Stimulated activated CD4-positive, alpha-beta T cell treated with anti-CD3 and anti-CD28 coated beads, Interleukin-1b, Interleukin-23, amount 100 ng/mL, for 24 hours (primary cell): ENCODE measurements at places on chromosomes 13 and 19.

- no peak for DNase-seq
Observed at GRCh38 chr13:29551214-29551613, 44.3 kb downstream of the SLC7A1 start.

- DNase-seq: no peak
Observed at GRCh38 chr19:2271234-2272103, 10.5 kb downstream of the PEAK3 start.

GRCh38 chr19:19475849-19476828 is 39.2 kb downstream of the TSSK6 start:
- DNase-seq: no peak

GRCh38 chr19:10422046-10422461 is 1.7 kb downstream of the PDE4A start:
- no peak for DNase-seq

DNA sequence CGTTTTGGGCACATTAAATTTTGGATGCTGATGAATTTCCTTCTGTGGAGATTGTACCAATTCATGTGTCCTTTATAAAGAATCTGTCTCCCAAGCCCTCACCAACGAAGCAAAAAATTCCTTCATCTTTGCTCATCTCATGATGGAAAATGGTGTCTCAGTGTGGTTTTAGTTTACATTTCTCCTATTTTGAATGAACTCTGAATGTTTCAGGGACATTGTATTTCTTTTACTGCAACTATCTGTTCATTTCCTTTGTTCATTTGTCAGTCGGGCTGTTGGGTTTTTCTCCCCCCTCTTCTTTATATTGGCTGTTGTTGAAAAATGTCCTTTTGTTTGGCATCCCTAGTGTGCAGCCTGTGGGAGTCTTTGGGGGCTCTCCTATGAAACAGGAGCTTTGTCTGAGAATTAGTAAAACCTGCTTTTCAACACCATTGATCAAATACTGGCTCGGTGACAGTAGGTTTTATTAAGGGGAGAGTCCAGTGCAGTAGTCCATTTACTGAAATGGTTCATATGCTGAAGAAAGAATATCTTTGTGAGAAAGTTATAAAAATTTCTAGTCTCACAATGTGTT is 91.3 kb upstream of the C1QTNF9B start:
- DNase-seq: no peak

GRCh38 chr19:58203814-58204475 is 21.1 kb downstream of the ZNF274 start:
- DNase-seq: no peak

GRCh38 chr19:18021121-18021755 is 13.3 kb downstream of the ARRDC2 start:
- DNase-seq: no peak

GRCh38 chr13:106052200-106052767 is 483.2 kb downstream of the EFNB2 start:
- no peak for DNase-seq

GRCh38 chr19:10533646-10534386 is 9.9 kb upstream of the ATG4D start:
- DNase-seq: no peak

DNA sequence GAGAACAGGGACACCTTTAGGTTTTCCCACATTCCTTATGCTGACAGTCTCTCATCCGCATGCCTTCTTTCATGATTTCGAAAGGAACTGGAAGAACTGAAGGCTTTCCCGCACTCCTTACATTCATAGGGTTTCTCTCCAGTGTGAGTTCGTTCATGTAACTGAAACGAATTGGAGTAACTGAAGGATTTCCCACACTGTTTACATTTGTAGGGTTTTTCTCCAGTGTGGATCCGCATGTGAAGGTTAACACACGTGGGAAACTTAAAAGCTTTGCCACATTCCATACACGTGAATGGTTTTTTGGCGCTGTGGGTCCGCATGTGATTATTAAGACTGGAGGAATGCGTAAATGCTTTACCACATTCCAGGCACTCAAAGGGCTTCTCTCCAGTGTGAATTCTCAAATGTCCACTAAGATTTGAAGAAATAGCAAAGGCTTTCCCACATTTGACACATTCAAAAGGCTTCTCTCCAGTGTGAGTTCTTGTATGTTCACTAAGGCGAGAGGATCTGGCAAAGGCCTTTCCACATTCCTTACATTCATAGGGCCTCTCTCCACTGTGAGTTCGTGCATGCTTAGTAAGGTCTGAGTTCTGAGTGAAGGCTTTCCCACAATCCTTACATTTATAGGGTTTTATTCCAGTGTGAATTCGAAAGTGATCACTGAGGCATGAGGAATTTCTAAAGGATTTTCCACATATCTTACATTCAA is 22.0 kb downstream of the ZNF266 start:
- no peak for DNase-seq

DNA sequence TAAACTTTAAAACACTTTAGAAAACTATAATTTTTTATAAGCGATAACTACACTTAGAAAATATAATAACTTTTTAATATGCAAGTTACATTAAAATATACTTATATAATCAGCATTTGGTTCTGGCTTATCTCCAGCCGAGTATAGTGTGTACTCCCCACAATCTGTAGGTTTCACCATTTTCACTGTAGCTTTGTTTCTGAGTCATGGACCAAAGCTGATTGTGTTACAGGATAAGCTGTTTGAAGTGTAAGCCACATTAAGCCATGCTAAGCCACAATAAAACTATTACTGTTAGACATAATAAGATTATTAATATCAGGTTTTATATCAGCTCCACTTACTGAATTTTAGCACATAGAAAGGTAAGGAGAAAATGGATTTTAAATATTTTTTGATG is 43.8 kb downstream of the CCDC122 start:
- DNase-seq: no peak

DNA sequence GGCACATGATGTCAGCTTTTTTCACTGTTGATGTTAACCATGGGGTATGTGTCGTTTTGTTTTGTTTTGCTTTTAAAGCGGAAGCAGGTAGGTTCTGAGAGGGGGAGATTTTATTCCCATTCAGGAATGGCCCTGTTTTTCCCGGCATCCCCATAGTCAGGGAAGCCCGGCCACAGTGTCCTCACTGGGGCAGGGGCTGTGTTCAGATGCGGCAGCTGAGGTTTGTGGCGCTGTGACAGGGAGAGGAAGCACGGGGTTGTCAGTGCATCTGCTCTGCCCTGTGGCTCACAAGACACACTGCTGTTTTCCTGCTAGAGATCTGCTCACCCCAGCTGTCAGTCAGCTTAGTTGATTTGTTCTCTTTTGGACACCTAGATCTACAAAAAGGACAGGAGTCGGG is 27.6 kb downstream of the ANKRD27 start:
- DNase-seq: no peak

GRCh38 chr19:14148751-14149410 is 12.5 kb upstream of the ASF1B start:
- DNase-seq: no peak

GRCh38 chr13:47719164-47719563 is 281.9 kb downstream of the SUCLA2 start:
- no peak for DNase-seq

DNA sequence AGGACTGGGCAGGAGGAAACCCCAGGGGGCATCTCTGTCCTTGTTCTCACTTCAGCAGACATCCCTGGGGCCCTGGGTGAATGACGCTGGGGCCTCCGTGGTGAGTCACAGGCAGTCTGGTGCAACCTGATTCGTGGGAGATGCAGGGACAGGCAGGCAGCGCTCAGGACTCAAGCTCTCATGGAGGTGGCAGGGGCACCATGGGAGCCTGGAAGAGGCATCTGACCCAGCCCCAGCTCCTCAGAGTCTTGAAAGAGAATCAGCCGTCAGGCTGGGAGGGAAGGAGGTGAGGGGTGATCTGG is 14.0 kb upstream of the PTOV1 start:
- DNase-seq: no peak

GRCh38 chr13:102606537-102607309 is 9.9 kb downstream of the TPP2 start:
- no peak for DNase-seq

- no peak for DNase-seq
Observed at GRCh38 chr13:31761951-31762350, 22.6 kb downstream of the RXFP2 start.

DNA sequence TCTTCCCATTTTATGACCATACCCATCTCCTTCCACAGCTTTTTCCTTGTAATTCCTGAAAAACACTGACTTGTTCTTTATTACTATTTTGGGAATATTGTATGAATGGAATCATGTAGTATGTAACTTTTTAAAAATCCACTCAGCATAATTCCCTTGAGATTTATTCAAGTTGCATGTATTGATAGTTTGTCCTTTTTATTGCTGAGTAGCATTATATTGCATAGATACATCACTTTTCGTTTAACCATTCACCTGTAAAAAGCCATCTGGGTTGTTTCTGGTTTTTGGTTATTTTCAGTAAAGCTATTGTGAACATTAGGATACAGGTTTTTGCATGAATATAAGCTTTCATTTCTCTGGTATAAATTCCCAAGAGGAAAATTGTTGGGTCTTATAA is 115.4 kb downstream of the GPC5 start:
- DNase-seq: no peak

- no peak for DNase-seq
Observed at GRCh38 chr13:88217372-88217771, 546.2 kb downstream of the SLITRK5 start.

GRCh38 chr19:19324059-19324770 is 3.6 kb downstream of the MAU2 start:
- DNase-seq: no peak

GRCh38 chr13:74288361-74288911 is 154.2 kb upstream of the KLF12 start:
- DNase-seq: no peak

GRCh38 chr13:110323172-110323891 is 16.2 kb downstream of the COL4A2 start:
- no peak for DNase-seq

DNA sequence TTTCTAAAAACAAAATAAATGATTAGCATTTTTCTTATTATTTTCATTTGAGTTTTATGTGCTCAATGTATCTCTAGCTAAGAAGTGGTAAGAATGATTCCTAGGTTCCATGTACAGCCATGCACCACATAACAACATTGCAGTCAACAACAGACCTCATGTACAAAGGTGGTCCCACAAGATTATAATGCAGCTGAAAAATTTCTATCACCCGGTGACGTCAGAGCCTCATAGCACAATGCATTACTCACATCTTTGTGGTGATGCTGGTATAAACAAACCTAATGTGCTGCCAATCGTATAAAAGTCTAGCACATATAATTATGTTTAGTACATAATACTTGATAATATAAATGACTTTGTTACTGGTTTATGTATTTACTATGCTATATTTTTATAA is 120.5 kb downstream of the SLC7A1 start:
- no peak for DNase-seq

DNA sequence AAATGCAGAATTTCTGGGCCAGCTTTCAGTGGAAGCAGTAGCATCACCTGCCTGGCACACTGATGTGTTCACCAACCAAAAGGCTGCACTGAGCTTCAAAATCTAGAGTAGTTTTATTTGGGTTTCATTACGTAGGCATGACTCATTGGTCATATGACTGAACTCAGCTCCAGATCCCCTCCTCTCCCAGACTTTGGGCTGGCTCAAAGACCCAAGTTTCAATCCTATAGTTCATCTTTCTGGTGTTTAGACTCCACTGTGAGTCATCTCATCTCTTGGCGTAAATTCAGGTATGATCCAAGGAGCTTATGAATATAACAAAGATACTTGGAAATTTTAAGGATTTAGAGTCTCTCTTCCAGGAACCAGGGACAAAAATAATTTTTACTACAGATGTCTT is 17.7 kb downstream of the ZMYM5 start:
- no peak for DNase-seq

DNA sequence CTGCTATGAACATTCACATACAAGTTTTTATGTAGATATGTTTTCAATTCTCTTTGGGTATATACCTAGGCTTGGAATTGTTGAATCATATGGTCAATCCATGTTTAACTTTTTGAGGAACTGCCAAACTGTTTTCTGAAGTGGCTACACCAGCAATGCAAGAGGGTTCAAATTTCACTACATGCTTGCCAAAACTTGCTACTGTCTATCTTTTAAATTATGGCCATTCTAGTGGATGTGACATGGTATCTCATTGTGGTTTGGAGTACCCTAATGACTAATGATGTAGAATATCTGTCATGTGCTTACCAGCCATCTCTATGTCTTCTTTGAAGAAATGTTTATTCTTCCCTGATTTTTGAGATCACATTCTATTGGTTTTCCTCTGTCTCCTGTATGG is 860.3 kb downstream of the DIAPH3 start:
- DNase-seq: no peak

GRCh38 chr19:17303167-17303939 is at the start of gene ABHD8:
ABHD8 (minus strand) TSS chr19:17303425; CDS start chr19:17301616, 1,809 bp downstream.
- peak; percentile 77 for DNase-seq

- no peak for DNase-seq
Observed at GRCh38 chr19:4362831-4363545, 19.6 kb downstream of the MPND start.

- no peak for DNase-seq
Observed at GRCh38 chr19:45113628-45114027, 20.6 kb downstream of the PPP1R37 start.

DNA sequence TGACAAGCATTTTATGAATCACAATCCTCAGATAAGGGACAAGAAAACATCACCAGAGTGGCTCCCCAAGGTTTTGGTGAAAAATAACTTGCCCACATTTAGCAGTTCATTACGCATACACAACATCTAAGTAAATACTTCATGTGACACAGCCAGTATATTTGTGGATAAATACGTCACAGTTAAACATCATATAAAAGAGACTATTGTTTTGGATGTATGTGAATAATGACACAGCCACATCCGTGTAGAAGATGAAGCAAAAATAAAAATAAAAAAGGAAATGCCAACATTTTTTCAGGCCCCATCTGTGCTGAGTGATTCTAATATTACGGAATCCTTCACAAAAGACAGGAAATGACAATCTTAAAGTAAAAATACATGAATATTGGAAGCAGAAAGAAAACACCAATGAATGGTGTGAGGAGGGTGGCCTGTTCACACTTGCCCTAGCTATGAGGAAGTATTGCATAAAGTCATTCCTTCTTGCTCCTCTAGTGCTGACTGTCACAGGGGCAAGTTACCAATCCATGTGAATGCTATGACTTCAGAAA is 457.1 kb downstream of the KLF12 start:
- DNase-seq: no peak

GRCh38 chr13:98112456-98112855 is 30.4 kb upstream of the FARP1 start:
- no peak for DNase-seq

DNA sequence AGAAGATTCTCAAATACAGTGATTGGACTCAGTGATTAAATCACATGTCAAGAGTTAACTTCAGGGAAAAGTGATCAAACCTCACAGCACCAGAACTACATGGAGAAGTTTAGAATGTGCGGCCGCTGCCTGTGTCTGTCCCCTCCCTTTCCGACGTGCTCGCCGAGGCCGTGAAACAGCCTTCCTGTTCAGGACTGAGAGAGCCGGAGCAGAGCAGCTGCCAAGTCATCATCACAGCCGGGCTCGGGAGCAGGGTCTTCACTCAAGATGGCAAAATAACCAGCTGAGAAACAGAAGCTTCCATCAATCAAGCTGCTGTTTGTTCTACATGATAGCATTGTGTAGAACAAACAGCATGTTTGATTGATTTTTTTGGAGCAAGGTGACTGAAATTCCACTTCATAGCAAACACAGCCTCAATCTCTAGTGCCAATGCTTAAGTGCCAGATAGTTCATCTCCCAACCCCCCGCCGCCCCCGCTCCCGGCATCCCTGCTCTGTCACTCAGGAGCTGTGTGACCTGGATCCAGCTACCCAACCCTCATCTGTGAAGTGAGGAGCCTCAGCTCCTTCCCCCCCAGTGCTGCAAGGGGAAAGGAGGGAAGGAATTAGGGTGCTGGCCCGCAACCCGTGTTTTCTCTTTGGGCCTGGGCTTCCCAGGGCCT is 70.6 kb downstream of the HSPH1 start:
- no peak for DNase-seq

GRCh38 chr19:19628501-19629134 is 598 bp upstream of the LPAR2 start:
- no peak for DNase-seq
